ENCODE measurements at places on chromosomes 1 and 21.

GRCh38 chr1:214550013-214550856, 1.2 kb downstream of the PTPN14 start:
- DNase-seq: peak; percentile 51

DNA sequence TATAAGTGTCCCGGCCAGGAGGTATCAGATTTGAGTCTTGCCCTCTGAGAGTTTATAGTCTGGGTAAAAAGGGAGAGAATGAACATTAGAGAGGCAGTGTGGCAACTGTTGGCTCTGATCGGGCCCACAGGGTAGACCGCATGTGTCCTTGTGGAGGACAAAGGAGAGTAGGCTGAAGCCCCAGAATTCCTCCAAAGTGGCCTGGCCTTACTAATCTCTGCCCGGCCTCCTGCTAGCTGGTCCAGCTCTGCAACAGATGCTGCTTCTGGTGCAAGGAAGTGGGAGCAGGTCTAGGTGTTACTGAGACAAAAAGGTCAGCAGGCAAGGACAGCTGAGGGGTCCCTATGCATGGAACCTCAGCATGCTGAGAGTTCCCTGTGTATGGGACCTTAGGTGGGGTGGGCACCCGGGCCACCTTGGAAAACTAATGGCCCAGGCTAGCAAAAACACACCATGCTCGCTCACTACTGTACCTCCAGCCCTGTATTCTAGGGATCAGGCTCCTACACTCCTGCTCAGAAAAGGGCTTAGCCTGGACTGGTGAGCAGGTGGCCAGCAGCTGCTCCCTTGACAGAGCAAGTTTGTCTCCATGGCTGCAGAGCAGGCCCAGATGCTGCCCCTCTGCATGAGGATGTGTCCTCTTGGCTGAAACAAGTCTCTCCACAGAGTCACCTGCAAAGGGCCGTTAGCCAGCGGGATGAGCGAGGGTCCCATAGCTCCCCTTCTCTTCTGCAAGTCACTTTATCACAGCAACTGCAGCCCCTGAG, 30.3 kb upstream of the RGS16 start:
- no peak for DNase-seq

- peak; percentile 52 for DNase-seq
These were observed 15.6 kb upstream of the CHIA start for GRCh38 chr1:111275079-111275478.

- no peak for DNase-seq
These were observed 764.6 kb downstream of the LTN1 start for GRCh38 chr21:28227881-28228635.

GRCh38 chr1:193856261-193856660, 669.8 kb upstream of the B3GALT2 start:
- no peak for DNase-seq

DNA sequence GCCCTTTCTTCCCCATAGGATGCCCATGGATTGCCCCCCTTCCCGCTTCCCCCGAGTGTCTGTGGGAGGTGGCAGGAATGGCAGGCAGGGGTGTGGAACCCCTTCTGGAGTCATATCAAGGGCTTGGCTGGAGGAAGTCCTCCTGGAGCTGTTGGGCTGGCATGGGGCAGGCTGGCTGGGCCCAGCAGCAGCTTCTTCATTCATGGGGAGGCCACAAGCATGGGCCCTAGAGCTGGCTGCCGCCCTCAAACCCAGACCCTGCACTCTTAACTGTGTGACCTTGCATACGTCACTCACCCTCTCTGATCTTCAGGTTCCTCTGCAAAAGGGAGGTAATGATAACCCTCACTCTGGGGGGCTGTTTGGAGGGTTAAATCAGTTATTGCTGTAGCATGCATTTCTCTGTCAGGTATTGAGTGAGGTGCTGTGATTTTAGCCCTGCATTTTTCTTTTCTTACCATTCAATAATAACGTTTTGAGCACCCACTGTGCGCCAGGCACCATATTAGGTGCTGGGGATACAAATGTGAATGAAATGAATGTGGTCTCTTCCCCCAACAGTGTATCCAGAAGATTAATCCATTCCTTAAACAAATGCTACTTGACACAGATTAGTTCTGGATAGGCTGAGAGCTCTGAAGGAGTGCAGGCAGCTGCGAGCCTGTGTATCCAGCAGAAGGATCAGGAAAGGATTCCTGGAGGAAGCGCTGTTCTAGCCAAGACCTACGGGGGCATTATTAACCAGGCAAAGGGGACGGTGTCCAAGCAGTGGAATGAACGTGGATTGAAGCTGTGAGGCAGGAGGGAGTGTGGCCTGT, 9.3 kb downstream of the PCSK9 start:
- DNase-seq: no peak

DNA sequence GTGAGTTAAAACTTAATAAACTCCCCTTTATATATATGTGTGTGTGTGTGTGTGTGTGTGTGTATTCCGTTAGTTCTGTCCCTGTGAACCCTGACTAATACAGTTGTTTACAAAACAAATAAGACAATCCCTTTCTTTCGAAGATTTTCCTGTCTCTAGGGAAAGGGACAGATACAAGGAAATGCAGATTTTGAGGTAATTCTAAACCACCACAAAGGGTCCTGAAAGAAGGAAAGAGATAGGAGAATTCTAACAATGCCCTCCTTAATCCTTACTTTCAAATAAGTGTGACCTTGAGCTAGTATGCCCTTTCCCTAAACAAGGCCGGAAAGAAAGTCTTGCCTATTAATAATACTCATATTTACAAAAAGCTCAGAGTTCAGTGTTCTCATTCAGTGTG, 164.8 kb upstream of the COL11A1 start:
- no peak for DNase-seq

- no peak for DNase-seq
These were observed 2.7 kb upstream of the NEGR1 start for GRCh38 chr1:72285074-72285425.

DNA sequence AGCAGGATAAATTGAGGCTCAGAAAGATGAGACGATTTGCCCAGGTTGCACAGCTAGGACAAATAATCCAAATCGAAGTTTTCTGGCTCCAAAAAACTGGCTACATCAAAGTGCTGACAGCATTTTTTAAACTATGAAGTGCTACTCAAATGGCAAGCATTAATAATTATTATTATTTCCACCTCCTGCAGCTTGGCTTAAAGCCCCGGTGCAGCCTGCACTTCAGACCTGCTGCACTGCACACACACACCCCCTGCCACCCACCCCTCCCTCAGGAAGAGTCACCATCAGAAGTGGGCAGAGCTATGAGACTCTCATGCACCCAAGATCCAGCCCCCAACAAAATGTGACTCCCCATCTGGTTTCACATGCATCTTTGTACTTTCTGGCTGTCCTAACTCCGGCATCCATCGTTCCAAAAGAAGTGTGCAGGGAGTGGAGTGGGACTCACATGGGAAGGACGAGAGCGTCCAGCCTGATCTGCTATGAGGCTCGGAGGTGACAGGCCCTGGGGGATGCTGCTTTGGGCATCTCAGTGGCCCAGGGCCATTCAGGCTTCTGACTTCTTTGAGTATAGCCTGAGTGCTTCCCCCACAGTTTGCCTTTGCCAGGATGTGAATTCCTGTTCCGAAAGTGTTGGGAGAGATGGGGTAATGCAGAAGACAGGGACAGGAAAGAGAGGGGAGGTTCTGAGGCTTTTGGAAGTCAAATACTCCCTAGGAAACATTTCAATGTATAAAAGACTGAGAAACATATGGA, 65.0 kb upstream of the FAM20B start:
- no peak for DNase-seq

DNA sequence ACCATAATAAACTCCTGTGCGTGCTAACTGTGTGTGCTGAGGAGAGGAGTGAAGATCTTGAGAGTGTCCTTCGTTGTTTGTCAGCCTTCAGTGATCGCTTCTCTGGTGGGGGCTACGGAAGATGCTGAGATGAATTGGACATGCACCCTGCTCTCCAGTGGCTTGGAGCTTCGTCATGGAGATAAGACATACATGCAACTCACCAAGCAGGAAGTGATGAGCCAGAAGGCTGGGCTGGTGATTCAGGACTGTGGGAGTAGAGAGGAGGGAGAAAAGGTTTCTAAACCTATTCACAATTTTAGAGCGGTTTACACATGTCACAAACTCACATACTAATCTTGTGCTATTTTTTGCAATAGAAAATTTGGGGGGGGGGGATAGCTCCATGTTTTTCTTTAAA, 128.9 kb upstream of the ADAR start:
- DNase-seq: peak; percentile 47

- DNase-seq: no peak
These were observed 1.5 kb downstream of the GATAD2B start for GRCh38 chr1:153921080-153921802.

DNA sequence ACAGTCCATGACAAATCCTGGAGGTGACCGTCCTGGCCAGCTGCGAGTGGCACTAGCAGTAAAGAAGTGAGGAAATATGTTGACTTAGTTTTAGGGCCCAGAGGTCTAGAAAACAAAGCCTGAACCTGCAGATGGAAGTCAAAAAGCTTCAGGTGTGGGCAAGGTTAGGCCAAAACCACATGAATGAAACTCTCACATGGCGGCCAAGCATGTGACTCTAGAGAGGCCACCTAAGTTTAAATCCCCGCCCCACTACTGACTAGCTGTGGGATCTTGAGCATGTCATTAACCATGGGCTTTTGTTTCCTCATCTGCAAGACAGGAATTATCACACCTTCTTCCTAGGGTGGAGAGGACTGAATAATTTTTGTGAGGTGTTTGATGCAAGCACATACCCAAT, 148.2 kb upstream of the DAB1 start:
- no peak for DNase-seq

DNA sequence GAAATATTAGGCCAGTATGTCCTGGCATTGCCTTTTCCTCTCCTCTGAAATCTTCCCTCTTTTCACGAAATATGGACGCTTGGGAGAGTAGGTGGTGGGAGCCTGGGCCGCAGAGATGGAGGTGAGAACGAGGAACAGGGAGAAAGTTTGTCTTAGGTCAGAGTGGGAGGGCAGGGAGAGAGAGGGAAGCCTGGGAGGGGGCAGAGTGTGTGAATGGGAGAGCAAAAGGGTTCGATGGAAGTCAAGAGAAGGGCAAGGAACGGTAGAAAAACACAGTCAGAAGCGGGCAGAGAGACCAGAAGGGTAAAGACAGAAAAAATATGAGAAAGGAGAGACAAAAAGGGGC, 1.2 kb downstream of the TRABD2B start:
- no peak for DNase-seq

DNA sequence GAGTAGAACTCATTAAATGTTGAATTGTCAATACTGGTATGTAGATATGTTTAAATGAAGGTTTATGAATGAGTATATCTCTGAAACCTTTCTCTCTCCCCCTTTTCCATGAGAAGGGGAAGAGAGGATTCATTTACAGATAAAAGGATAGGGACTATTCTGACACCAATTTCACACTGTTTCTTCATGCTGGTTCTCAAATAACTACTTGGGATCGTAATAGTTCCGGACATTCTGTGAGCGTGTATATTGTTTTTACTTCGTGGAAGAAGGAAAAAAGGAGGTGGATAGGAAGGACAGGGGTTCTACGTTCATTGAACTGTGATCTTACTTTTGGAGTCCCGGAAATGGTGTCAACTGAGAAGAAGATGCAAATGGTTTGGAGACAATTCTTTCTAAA, 284.2 kb downstream of the GRIK1 start:
- DNase-seq: no peak

GRCh38 chr1:199756066-199756465, 271.4 kb upstream of the NR5A2 start:
- no peak for DNase-seq

DNA sequence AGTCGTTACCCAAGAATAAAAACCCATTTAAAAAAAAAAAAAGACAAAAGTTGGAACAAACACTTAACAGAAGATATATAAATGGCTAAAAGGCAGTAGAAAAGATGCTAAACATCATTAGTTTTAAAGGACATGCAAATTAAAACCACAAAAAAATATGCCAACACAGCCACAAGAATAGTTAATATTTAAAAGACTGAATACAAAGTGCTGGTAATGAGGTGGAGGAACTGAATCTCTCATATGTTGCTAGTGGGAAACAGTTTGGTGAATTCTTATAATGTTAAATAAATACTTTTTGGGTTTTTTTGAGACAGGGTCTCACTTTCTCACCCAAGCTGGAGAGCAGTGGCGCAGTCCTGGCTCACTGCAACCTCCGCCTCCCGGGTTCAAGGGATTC, 10.0 kb downstream of the LRRC40 start:
- no peak for DNase-seq

DNA sequence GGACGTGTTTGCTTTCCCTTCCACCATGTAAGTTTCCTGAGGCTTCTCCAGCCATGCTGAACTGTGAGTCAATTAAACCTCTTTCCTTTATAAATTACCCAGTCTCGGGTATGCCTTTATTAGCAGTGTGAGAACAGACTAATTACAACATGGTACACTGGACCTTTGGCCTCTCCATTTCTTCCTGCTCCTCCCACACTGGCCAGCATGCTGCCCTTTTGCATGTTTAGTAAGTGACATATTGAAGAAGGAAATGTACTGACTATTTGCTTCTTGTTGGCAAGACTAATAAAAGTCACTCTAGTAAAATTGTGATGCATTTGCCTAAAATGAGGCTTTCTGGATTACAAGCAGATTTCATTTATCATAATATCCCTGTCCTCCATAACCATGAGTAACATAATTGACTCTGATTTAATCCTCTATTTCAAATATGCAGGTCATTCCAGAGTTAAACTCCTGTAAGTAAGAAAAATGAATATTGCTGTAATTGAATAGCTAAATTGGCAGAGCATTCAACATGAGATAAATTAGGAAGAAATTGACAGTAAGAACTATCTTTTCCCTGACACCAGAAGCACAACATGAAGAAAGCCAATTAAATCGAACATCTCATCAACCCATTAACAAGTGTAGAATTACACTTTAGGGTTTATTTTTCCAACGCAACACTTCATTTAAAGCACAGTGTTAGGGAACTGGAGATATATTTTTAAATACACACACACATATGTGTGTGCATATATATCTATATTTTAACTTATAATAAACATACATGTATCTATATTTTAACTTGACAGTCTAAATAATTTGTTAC, 427.8 kb upstream of the ZP4 start:
- DNase-seq: no peak

- no peak for DNase-seq
These were observed 116.5 kb downstream of the BRINP2 start for GRCh38 chr1:177287270-177287669.

- peak; percentile 34 for DNase-seq
These were observed 184.9 kb downstream of the DUSP10 start for GRCh38 chr1:221557013-221557412.

GRCh38 chr1:94898491-94899385, 28.2 kb downstream of the CNN3 start:
- peak; percentile 44 for DNase-seq

GRCh38 chr1:3593745-3594144, 17.6 kb downstream of the MEGF6 start:
- no peak for DNase-seq

All from fibroblast of upper back skin (primary cell).